ENCODE measurements at places on chromosomes 16 and 17.

DNA sequence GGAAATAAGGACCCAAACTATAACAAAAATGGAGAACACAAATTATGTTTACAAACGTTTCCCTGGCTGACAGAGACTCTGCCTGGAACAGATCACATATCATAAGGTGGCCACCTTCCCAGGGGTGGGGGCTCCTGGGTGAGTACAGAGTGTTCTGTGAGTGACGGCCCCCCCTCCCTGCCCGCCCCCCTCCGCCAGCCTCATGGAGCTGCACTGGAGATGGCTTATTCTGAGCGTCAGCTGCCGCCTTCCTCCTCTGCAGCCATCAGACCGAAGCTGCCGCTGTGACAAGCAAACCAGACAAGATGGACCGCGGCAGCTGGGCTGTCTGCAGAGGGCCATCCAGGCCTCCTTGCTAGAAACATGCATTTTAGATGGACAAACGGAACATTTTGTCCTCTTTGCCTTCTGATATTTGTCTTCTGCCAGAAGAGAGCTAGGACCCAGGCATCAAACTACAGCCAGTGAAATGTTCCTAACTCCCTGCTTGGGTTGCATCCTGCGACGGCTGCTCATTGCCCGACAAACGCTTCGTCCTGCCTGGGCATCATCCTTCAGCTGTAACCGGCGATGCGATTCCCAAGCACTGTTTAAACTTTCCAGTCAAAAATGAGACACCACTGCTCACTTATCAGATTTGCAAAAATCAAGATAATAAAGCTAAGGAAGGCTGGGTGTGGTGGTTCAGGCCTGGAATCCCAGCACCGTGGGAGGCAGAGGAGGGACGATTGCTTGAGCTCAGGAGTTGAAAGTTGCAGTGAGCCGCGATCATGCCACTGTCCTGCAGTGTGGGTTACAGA lies 15.3 kb upstream of the RPTOR start:
- DNase-seq = no peak

DNA sequence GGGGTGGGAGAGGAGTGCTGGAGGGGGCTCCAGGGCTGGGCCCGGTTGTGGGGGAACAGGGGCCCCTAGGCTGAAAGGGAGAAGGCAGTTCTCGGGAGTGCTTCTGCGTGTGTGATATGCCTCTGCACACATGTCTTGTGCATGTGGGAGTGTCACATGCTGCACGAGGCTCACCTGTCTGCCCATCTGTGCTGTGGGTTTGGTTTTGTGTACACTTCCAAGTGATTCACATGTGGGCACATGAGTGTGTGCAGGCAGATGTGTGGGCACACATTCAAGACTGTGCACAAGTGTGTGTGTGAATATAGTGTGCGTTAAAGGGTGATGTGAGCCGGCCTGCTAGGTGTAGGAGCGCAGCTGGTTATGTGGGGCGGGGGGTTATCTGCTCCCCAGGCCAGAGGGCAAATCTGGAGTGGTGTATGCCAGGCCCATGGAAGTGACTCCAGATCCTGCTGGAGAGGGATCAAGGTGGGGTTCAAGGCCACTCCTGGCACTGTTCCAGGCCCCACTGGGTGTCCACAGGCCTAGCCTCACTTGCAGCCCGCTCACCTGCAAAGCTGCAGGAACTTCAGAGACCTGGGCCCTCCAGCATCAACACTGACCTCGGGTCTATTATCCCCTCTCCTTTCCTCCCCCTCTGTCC lies 3.8 kb upstream of the BAHCC1 start:
- no peak for DNase-seq

DNA sequence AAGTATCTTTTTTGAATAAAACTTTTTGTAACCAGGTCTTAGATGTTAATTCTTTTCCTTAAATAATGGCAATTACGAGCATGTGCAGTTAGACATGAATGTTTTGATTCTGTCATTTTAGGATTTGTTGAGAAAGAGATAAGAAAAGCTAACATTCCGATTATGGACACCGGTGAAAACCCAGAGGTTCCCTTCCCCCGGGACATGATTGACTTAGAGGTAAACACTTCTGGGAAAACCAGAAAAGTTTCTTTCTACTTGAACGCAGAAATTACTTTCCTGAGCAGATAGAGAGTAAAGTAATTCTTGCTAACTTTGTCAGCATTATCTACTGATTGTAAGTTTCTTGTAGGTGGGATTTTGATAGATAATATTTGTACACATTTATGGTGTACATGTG lies 9.2 kb downstream of the ATP6V0A1 start:
- no peak for DNase-seq

- DNase-seq = no peak
These were observed 87.9 kb upstream of the TOB1 start for GRCh38 chr17:50953831-50954601.

GRCh38 chr16:82761236-82761635 lies 134.5 kb downstream of the CDH13 start:
- DNase-seq = no peak

DNA sequence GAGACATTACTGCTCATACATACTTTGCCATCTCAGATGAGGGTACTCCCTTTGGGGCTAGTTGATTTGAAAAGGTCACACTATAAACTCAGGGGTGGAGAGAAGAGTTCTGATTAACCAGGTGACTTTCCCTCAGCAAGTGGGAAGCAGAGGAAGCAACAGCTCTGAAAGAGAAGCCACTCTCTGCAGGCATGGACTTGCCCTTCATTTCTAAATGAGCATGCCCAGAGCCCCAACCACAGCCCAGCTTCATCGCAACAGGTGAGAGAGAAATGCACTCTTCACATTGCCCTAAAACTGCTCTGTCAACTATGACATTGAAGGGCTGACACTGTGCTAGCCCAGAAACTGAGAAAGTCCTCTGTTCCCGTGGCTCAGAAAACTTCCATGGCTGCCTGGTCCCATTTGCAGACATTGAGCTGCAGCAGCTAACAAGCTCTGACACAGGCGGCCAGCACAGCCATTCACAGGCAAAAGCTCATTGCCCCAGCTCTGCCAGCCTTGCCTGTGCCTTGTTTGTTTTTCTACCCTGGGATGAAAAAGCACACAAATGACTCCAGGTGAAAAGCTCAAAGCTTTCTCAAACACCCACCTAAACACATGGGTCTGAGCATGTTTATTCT lies 419.8 kb upstream of the DYNLRB2 start:
- DNase-seq = no peak

GRCh38 chr16:87227296-87227951 lies 89.8 kb downstream of the C16orf95 start:
- DNase-seq = no peak

DNA sequence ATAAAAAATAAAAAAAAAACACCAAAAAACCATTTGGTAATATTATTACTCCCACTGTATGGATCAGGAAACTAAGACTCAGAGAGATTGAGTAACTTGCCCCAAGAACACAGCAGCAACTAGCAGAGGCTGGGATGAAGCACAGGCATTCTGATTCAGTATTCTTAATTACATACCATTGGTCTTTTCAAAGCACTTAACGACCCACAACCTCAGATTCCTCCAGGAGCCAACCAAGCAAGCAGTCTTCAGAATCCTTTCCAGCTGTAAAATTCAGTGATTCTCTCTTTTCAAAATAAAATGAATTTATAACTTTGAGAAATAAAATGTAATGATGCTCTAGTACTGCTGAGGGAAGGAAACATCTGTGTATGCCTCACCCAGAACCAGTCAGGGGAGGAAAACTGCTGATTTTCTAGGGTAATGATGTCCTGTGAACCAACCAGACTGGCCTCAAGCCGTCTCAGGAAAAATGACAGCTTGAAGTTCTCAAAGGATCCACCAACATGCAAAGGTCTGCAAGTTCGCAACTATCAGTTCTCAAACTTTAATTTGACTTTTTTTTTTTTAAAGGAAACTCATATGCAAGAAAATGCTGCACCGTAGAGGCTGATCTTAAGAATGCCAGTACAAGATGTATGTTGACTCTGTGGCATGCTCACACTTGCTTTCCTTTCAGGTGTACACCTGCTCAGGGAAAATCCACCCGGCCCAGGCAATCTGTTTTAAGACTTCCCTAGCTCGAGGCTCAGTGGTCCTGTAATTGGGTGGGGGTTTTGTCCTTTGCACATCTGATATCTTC lies 9.0 kb downstream of the CUEDC1 start:
- no peak for DNase-seq

GRCh38 chr17:6020376-6021010 lies 49.7 kb upstream of the WSCD1 start:
- no peak for DNase-seq

GRCh38 chr17:7992516-7992915 lies 9.9 kb upstream of the GUCY2D start:
- DNase-seq = no peak

DNA sequence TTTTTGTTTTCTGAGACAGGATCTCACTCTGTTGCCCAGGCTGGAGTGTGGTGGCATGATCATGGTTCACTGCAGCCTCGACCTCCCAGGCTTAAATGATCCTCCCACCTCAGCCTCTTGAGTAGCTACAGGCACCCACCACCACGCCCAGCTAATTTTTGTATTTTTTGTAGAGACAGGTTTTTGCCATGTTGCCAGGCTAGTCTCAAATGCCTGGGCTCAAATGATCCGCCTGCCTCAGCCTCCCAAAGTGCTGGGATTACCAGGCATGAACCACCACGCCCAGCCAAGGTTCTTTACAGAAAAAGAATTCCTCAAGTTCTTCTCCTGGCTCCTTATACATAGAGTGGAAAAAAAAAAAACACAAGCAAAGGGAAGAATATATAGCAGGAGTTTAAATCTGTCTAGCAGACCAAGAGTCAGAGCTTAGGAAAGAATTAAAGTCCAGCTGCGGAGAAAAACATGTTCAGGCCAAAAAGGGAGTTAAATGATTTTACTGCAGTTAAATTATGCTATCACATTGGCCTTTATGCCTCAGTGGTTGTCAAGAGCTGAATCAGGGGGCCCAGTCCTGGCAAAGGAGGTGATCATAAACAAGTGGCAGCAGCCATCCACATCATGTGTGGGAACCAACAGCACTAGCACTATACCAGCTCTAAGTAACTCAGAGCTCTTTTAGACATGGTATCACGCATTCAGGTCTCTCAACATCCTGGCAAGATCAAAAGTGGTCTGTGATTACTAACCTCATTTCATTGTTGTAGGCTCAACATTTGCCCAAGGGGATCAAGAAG lies 39.3 kb downstream of the LIG3 start:
- no peak for DNase-seq

DNA sequence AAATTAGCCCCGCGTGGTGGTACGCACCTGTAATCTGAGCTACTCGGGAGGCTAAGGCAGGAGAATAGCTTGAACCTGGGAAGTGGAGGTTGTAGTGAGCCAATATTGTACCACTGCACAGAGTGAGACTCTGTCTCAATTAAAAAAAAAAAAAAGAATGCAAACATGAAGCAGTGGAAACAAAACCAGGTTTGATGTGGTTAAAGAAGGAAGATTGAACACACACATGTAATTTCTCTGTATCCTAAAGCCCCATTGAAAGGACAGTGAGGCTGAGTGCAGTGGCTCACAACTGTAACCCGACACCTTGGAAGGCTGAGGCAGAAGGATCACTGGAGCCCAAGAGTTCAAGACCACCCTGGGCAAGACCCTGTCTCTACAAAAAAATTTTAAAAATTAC lies 26.5 kb upstream of the SBK1 start:
- DNase-seq = no peak

DNA sequence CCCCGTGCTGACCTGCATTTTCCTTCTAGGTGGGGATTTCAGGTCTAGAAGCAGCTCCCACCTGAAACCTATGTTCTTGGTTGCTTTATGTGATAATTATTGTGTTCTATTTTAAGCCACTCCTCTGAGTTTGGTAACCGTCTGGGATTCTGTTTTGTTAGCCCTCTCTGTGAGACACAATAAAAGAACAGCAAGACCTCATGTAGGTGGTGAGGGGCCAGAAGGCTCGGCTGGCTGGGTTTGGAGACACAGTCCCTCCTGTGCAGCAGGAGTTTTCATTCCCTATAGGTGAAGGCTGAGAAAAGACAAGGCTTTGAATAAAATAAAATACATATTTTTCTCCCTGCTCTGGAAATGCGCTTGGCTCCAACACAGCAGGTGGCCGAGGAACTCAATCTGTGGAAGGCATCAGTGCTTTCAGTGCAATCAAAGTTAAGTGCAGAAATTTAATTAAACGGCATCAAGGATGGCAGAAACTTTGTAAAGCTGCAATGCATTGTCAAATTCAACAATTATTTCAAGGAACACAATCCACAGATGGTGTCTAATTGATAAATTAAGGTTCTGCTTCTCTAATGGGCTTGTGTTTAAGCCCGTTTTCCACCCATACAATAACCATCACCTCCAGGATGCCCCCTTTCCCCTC lies 107.8 kb downstream of the MSI2 start:
- DNase-seq = no peak

- DNase-seq = no peak
These were observed 104.6 kb downstream of the RPTOR start for GRCh38 chr17:80649200-80649644.

DNA sequence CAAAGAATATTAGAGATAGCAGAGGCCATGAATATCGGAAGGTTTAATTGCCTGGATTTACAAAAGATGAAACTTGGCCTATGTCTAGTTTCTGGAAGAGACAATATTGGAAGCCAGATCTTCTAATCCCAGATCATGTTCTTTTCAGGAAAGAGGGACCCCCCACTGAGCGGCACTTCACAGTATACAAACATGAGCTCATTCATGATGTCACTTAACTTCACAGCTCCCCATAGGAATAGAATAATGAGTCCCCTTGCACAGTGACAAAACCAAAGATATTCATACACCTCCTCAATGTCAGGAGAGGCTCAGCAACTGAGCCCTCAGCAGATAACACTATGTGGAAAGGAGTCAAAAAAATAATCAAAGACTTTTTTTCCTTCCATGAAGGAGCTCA lies 147.5 kb downstream of the CDH11 start:
- DNase-seq = no peak

GRCh38 chr16:1208239-1208830 lies 16.7 kb downstream of the TPSG1 start:
- DNase-seq = no peak

DNA sequence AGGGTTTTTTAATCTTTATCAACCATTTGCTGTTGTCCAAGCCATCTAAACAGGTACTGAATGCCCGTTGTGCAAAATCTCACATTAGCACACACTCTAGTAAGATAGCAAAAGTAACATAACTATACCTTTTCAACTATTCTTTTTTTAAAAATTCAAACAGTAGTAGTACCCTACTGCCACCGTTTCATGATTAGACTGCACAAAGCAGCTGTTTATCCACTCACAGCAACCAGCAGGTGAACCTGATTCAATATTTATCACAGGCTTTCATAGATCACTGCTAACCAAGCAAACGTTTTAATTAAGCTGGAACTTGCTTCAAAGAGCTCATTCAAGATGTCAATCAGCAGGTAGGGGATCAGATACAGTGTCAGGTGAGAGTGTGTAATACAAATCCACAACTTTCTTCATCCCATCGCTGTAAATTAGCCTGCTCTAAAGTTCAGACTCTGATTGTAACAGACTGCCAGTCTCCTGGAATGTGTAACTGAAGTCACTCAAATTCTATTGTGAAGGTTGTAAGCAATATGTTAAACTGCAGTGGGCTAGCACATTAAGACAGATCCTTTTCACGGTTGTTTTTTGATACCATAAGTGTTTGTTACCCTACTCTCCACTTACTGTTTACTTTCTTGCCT lies 47.3 kb downstream of the BRIP1 start:
- no peak for DNase-seq

GRCh38 chr17:51056813-51057510 lies 63.7 kb downstream of the SPAG9 start:
- no peak for DNase-seq

Measured in stimulated activated CD4-positive, alpha-beta T cell treated with anti-CD3 and anti-CD28 coated beads, Interleukin-4, amount 100 ng/mL, for 48 hours (primary cell).